ENCODE measurements at places on chromosomes 5 and 9.

DNA sequence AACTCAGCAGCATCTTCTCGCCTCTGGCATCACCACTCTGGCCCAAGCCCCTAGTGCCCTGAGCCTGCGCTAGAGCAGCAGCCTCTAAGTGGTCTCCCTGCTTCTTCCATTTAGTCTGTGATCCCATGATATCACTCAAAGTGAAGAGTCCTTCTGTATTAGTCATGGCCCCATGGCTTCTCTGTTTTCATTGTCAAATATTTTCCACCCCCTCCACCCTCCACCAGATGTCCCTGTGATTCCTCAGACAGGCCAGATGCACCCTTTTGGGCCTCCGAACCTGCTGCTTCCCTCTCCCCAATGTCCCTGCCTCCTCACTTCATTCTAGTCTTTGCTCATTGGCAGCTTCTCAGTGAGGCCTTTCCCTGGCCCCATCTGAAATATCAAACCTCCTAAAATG lies 299.2 kb downstream of the SPOCK1 start:
- DNase-seq = no peak

- no peak for DNase-seq
These were observed 266.1 kb downstream of the NTRK2 start for GRCh38 chr9:84935528-84936117.

DNA sequence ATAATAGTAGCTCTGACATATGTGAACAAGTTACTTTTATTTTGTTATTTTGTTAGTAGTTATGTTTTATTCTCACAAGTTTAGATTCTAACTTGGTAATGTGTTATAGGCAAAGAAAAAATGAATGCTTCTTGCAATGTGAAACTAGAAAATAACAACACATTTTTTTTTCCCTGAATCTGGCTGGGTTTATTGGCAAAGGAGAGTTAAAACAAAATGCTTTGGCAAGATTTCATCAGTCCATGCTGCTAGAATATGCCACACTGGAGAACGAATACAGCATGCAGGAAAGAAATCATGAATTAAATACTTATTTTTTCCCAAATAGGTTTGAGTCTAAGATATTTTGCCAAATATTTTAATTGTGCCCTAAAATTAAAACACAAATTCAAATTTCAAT lies 1048.1 kb upstream of the ACO1 start:
- no peak for DNase-seq

GRCh38 chr5:3911773-3912172 lies 316.1 kb downstream of the IRX1 start:
- no peak for DNase-seq

- no peak for DNase-seq
These were observed 990.4 kb upstream of the ACO1 start for GRCh38 chr9:31394015-31394473.

DNA sequence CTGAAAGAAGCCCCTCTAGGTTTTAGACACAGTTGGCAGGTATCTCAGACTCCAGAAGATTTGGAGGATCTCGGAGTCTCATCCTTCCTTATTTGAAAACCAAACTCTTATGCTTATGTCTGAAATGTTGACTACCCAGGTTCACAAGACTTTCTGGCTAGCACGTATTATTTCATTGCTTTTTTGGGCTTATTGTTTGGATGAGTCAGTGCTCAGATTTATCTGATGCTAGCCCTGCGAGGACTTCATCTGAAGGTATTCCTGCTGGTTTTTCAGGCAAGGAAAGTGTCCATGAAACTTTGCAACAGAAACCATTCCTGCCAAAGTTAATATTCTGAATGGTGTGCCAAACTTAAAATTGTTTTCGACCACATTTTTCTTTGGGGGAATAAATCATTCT lies 8.5 kb downstream of the OSTF1 start:
- no peak for DNase-seq

- DNase-seq = no peak
These were observed 67.8 kb upstream of the ZSWIM6 start for GRCh38 chr5:61264273-61264661.

DNA sequence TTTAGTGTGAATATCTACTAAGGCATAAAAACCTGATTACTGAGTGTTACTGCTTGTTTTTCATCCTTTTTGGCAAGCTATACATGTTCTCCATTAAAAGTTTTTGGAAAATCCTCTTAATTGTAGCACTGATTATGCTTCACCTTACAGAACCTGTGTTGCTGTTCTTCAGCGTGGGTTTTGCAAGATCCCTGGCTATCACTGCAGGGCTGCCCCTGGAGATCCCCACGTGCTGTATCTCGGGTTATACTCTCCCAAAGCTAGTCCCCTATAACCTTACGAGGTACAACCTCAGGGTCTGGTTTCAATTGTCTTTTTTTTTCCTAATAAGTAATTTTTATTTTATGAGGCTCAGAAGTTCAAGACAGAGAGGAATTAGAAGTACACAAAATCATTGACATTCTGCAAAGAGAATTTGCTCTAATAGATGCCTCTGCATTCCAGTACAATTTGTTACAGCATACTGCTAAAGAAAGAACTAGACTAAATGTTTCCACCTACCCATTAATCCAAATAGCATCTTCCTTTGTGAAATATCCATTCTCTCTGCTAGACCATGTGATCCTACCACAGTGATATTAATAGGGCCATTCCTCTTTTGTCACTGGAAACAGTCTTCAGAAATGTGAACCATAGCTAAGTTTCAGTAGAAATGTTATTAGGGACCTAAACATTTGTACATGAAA lies 25.8 kb upstream of the CAMK4 start:
- no peak for DNase-seq

GRCh38 chr5:30042677-30043076 lies 1150.8 kb upstream of the CDH6 start:
- DNase-seq = no peak

GRCh38 chr9:27514551-27514950 lies 9.5 kb upstream of the IFNK start:
- DNase-seq = no peak

DNA sequence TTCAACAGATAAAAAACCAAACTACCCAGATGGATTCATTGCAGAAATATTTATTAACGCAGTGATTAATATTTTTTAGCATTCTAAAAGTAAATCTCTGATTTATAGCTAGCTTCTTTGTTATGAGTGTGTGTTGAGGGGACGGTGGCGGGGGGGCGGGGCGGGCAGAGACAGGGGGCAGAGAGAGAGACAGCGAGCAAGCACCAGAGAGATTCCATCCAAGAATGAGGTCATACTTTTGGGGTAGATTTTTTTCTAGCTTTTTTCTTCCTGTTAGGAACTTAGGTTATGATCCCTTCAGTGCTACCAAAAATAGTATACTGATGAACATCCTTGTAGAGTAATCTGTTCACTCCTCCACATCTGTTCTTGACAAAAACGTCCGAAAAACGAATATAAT lies 500 bp upstream of the ZNF883 start:
- DNase-seq = no peak

DNA sequence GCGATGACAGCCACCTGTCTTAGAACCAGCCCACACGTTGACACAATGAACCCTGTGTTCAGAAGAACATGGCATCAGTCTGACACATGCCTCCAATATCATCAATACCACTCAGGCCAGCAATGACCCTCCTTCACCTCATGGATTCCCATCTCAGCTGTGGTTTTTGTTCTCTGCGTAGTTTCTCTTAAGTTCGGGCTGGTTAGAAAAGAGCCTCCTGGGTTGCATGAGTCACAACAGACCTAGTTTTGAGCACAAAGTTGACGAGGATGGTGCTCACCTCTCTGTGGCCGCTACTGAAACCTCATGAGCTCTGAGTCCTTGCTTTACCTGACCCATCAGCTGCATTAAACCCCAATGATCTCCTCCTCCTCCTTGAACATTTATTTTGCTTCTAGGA lies 299.9 kb downstream of the SPOCK1 start:
- no peak for DNase-seq

DNA sequence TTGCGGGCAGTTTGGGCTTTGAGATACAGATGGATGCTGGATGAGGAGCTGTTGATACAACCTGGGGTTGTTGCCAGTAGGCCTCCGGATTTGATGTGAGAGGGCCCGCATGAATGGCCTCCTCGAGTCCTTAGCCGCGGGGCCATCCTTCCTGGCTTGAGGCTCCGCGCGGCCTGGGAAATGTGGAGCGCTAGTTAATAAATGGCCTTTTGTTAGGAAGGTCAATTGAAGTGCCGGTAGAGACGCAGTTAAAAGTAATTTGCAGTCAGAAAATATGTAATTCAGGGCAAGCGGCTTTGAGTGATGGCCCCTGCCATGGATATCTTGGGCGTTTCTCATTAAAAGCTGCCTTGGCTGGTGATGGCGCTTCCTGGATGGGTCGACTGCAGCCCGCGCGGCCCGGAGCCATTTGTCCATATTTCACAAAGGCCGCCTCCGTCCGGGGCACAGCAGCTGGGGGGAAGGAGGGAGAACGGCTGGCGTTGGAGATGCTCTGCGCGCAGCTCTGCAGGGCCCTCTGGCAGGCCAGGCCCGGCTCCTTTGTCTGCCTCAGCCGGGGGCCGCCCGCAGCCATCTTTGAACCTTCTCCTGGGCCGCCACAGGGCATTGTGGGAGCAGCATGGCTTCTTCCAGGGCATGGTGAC lies 11.2 kb downstream of the MVB12B start:
- no peak for DNase-seq

DNA sequence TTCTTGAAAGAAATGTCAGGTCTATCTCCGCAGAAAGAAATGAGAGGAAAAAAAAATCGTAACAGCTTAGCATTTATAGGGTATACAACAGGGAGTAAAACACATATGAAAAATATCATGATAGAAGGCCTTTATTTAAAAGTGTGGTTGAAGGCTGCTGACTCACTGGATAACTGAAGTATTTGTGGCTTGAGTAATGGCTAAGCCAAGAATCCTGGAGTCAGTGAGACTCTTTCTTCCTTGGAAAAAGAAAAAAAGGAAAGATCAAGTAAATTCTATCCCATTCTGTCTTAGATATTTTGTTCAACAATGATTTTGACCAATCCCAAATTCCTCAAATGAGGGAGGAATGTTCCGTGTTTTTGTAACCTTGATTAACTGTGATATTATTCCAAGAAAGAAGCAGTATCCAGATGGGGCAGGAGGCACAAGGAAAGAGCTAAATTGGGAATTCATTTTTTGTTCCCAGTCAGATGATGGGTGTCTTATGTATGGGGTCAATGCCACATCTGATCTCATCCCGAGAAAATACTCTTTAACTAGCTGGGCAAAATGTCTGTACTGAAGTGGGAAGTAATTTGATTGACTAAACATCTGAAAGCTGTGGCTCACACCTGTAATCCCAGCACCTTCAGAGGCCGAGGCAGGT lies 64.3 kb upstream of the MYO10 start:
- no peak for DNase-seq

- no peak for DNase-seq
These were observed 54.0 kb downstream of the VAV2 start for GRCh38 chr9:133938086-133938485.

DNA sequence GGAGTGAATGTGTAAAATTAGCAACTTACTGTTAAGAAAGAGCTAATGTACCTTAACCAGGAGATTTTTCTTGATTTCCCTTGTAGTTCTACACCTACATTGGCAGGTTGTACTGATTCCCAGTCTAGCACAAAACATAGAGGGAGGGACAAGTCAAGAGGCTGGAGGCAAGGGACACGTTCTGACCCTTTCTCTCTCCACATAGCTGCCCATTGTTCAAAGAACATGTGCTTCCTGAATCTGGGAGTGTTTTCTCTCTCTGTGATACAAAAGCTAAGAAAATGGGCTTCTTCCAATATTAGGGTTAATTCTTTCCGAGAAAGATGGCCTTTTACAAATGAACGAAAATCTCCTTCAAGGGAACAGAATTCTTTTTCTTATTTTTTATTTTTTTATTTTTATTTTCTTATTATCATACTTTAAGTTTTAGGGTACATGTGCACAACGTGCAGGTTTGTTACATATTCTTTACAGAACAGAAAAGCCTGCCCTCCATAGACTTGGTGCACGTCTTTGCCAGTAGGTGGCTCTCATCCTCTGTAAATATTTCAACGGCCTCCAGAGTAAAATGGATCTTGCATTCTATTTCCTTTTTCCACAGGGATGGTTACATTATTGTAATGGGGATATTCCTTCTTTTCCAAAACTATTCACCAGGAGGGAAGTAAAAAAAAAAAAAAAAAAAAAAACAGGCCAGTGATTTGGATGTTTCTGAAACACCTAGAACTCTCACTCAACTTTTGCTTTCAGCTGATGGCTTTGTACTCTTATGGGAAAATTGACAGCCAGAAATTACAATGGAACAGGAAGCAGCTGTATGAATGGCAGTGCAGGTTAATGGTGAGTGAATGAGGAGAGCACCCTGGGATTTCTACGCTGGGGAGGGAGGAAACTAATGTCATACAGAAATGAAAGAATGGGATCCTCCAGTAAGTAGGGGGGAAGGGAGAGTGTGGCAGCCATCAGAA lies 13.1 kb upstream of the IFNA5 start:
- no peak for DNase-seq

DNA sequence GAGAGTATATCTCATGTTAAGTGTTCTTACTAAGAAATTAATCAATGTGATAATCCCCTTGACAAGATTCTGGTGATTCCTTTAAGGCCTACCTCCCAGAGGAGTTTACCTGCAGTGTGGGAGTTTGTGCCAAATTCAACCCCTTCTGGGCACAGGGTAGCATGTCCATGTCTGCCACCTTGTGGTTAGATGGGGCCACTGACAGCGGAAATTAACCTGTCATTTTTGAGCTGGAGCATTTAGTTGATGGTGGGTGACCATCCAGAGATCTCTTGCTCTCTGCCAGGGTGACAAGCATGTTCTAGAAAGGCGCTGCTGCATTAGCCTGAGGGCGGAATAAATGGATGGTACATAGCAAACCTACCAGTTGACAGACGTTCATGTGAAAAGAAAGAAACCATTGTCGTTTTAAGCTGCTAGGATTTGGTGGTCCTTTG lies 132.2 kb downstream of the FBXO4 start:
- DNase-seq = no peak

- DNase-seq = no peak
These were observed 95.5 kb downstream of the PAX5 start for GRCh38 chr9:36938617-36939016.

GRCh38 chr5:72811849-72812248 lies 4.6 kb upstream of the TNPO1 start:
- DNase-seq = no peak

DNA sequence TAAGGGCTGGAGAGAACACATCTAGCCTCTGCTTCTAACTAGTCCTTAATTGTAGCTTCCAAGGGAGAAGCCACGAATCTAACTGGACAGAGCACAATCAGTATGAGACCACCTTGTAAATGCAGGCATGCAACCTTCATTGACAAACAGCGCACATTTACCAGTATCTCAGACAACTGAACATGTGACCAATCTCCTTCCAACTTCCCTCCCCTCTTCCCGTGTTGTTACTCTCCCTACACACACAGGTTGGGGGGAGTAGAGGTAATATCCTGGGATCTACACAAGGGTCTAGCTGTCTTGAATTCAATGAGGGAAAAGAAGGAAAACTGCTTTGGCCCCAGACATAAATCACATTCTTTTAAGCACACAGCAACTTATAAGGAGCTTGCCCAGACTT lies 77.6 kb downstream of the LIFR start:
- no peak for DNase-seq

GRCh38 chr9:18935541-18935940 lies 97.5 kb downstream of the SAXO1 start:
- no peak for DNase-seq

DNA sequence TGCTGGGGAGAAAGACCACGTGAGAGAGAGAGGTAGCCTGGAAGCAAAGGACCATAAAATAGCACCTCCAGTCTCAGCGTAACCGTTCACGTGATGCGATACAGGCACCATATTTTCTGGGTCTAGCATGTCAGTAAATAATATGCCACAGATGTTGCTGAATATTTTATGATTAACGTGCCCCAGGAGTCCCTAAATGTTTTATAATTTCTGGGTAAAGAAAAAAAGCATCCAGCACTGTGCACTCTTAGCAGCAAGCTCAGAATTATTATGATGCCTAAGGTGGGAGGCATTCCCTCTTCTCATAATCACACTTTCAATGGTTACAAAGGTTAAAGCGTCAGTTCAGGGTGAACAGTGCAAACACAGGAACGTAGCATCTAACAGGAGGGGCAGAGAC lies 121.8 kb downstream of the CAVIN4 start:
- DNase-seq = no peak
